ENCODE measurements at places on chromosomes 5 and 9. TPM values are rescaled to one million over a fixed set of nuclear protein-coding genes. Genes with fewer than 3 reads are reported as not detected.

VLDLR gene
- total RNA-seq: 13.0 TPM

SPATA31C2 gene
- 0.07 TPM for total RNA-seq

CCNJL gene
- total RNA-seq: not detected

CDC20B gene
- not detected for total RNA-seq

DNA sequence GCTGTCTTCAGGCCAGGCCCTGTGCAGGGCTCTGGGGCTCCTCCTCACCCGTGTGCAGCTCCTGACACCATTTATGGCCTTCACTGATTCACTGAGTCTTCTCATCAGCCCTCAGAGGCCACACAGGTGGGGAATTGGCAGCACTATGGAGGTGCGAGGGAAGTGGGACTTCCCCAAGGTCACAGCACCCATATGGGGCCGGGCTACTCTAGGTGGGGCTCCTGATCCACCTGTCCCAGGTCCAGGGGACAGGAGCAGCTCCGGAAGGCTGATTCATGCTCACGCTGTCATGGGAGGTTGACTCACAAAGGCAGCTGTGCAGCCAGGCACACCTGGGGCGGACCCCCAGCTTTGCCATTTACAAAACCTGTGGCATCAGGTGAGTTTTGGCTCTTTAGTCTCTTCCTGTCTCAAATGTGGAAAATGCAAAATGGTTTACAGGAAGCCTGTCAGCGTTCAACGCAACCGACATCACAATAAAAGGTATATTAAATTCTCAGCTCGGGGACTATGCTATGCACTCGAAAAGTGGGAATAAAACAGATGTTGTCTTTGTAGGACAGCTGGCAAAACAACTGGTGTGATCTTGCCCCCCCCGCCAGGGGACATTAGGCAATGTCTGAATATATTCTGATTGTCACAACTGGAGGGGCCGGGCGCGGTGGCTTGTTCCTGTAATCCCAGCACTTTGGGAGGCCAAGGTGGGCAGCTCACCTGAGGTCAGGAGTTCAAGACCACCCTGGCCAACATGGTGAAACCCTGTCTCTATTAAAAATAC, 15.0 kb downstream of the NAIF1 start:
- no peak for DNase-seq

GRCh38 chr5:73188764-73189531, 16.0 kb downstream of the TMEM174 start:
- DNase-seq: no peak

GRCh38 chr9:93376411-93376810, 75.1 kb upstream of the FAM120A start:
- DNase-seq: no peak

GRCh38 chr9:5767968-5768932, 64.7 kb downstream of the ERMP1 start:
- DNase-seq: peak; percentile 43

- DNase-seq: no peak
Measured at GRCh38 chr5:129629575-129629974, 118.3 kb upstream of the MINAR2 start.

- no peak for DNase-seq
Measured at GRCh38 chr5:27814286-27814685, 775.9 kb upstream of the CDH9 start.

DNA sequence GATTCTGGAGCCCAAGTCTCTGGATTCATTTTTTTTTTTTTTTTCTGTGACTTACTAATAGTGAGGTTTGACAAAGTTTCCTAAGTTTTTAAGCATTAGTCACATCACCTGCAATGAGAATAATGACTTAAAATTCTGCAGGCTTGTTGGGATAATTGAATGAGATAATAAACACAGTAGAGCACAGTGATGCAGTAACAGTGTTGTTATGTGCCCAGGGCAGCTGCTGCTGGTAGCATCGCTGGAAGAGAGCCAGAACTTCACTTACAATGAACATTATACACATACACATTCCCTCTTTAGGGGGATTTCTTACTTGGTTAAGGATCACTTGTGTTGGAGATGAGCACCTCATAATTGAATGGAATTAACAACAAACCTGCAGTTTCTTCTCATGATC, 78.9 kb downstream of the ALDH7A1 start:
- no peak for DNase-seq

DNA sequence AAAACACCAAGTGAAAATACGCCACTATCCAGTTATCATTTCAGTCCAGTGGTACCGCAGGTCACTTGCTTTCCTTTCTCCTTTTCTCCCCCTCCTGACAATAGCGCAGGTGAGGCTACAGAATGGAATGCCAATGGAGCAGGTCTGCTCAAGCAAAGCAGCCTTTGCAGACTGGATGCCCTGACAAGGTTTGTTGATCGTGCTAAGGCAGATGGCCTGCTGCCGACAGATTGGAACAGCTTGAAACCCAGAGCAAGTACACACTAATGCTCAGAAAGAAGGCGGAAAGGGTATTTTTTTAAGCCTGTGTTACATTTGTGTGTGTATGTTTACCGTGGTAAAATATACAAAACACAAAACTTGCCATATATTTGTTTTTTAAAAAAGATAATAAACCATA, 19.4 kb downstream of the SPACA9 start:
- DNase-seq: no peak

DNA sequence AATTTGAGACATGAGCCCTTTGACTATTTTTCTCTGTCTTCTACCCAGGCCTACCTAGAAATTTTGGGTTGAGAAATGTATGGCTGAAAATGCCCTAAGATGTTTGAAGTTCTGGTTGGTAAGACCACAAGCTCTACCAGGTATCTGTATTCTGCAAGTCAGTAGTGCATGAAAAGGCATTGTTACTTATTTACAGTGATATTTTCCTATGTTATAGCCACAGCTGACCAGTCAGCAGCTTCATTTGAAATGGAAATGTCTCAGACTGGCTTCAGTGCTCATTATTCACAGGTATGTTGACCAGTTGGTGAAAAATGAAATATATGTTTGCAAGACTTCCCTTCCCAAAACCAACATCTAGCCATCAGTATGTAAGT, 91.9 kb upstream of the ITGA2 start:
- DNase-seq: no peak

GRCh38 chr9:4549751-4550295, 59.6 kb downstream of the SLC1A1 start:
- no peak for DNase-seq

DNA sequence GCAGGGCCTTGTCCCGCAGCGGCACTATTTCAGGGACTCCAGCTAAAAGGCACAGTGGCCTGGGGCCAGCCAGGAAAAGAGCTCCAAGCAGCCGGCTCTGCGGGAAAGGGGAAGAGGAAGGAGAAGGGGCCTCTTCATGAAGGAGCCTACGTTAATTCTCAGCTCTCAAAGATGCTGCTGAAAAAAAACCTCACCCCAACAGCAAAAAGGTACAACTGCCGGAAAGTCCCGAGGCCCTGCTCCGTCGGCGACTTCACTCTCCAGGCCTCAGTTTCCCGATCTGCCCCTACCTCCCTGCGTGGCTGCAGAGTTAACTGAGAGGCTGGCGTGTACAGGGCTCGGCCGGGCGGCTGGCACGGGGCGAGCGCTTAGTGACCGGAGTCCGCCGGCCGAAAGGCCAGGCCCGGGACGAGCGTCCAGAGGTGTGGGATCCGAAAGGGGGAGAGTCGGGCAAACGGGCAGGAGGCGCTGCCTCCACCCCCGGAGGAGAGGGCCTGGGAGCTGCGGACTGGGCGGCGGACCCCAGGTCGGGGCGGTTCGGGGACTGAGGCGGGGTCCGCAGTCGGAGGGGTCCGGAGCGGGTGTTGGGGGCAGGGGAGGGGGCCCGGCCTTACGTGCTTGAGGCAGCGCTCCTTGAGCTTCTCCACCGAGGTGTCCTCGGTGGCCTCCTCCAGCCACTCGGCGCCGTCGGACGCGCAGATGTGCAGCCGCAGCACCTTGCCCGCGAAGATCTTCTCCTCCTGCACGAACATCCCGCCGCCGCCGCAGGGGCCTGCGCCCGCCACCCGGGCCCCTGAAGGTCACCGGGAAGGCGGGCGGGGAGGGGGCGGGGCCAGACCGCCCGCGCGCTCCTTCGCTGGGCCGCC, 529 bp downstream of the UBAC1 start:
- DNase-seq: no peak
